ENCODE measurements at places on chromosomes 4 and X. TPM values are rescaled to one million over a fixed set of nuclear protein-coding genes. Genes with fewer than 3 reads are reported as not detected.

The PIR gene
- total RNA-seq, result 42.1 TPM

DNA sequence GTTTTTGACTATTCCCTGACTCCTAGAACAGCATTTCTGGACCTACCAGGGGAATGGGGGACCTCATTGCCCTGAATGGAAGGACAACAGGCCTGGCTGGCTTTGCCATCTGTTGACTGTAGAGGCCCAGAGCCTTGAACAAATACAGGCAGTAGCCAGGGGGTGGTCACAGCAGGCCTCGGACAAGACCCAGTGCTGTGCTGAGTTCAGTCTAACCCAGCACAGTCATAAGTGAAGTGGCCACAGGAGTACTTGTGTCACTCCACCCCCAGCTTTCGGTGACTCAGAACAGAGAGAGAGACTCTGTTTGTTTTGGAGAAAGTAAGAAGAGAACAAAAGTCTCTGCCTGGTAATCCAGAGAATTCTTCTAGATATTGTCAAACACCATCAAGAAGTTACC is 310.0 kb downstream of the PRR32 start:
- DNase-seq, result no peak

DNA sequence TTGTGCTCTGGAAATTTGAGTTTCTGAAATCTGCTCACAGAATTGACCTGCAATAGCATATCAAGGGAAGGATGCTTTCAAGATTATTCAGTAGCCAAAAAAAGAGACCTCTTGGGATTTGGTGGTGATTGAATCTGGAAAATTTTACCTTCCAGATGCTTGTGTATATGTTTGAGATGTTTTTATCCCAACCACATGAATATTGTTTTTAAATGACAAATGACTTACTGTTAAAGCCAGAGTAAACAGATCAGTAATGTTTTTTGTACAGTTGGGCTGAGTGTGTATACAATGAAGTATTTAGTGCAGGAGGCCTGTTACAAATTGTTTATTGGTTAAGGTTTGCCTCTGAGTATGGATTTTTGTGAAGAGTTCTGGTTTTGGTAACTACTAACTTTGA is 126.5 kb downstream of the CBR4 start:
- DNase-seq, result no peak

The PAGE2 gene
- total RNA-seq, result not detected

The UGT2A3 gene
- 45.2 TPM for total RNA-seq

The DCK gene
- total RNA-seq, result 3.2 TPM

- DNase-seq, result no peak
These were observed 3.5 kb upstream of the ZFP92 start for GRCh38 chrX:153407736-153408135.

DNA sequence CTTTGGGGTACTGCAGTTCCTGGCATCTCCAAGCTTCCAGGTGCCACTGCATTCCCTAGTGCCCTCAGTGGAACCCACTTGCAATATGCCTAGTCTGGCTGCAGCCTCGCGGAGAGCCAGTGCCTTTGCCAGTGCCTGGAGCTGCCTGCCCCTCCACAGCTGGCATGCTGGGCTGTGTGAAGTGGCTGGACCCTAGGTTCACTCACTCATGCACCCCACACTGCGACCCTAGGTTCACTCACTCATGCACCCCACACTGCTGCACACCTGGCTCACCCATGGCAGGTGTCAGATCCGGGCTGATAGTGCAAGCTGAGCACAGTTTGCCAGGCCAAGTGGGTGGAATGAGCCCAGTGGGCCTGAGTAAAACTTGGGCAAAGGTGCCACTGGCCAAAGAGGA is 253.0 kb upstream of the NDST4 start:
- no peak for DNase-seq

DNA sequence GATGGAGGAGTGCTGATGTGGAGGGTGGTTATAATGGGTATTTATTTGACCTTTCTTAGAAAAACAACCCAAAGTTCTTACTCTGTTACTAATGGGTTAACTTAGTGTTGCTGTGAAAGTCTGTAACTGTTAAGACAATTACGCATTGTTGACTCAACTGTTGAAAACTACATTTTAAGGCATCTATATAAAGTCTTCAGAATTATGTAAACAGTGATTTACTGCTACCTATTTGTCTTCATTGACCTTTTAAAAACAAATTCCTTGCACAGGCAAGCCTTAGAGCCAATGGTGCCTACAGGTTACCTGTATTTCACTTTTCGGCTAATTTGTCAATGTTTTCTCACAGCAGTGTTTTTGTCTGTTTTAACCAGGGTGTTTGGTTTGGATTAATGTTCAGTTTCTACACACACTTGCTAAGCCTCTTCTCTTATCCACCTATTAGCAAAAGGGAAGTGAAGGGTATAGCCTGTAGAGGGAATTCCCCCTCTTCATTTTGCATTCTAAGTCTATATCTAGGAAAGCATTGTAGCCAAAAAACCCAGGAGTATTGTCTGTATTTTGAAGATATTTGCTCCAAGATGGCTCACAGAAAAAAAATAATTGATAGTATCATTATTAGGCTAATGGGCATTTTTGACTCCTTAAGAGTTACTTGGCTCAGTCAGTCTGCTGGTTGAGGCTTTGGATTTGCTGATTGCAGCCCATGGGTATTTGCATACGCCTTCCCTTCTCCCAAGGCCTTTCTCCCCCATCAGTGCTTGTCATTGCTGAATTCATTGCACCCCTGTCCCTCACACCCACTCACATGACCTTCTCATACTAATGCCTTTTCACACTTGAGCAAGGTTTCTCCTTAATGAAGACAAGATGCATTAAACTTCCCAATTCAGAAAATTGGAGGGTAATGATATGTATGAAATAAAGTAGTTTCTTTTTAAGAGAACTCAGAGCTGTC is 30.5 kb downstream of the AFF1 start:
- no peak for DNase-seq

- DNase-seq, result no peak
These were observed 98.5 kb upstream of the ELOVL6 start for GRCh38 chr4:110296892-110297291.

DNA sequence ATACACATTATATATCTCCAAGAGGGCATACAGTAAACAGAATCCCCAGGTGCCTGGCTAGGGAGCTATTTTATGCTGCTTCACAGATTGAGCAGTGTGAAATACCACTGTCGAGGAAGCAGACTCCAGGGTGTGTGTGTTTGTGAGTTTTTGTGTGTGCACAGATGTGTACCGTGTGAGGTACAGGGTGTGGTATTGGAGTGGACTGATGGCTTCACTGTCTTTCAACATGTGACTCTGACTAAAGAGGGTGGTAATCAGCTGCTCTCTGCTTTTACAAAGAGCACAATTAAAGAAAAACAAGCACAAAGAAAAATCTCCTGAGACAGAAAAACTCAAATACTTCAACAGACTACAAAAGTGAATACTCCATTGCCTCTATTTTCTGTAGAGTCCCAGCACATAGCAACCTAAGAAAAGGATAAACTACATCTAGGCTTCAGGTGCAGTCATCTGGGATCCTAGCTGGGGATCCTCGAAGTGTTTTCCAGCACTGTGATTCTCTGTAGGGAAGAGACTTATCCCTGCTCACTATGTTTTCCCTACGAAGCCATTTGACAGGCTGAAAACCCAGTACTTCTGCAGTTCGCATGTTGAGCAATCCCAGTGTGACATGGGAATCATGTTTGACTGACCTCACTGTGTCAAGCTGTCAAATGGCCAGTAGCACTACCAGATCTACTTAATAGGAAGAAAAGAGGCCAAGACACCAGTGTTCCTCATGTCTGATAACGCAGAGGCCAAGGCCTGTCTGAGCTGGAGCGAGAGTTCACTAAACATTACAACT is 100.3 kb downstream of the CDS1 start:
- no peak for DNase-seq

The SSX1 gene
- total RNA-seq, result not detected

The TLR7 gene
- 0.12 TPM for total RNA-seq

DNA sequence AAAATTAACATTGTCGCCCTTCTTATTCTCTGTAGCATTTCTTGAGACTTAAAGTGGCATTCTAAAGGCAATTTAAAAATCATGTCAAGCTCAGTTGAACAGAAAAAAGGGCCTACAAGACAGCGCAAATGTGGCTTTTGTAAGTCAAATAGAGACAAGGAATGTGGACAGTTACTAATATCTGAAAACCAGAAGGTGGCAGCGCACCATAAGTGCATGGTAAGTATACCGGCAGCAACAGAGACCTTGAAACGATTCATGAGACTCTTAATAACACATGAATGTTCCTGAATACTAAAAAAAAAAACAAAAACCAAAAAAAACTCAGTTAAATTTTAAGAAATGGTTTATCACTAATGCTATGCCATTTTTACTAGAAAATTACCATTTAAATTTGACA is 82.4 kb upstream of the HPRT1 start:
- no peak for DNase-seq

The IRF2 gene
- total RNA-seq, result 29.0 TPM

DNA sequence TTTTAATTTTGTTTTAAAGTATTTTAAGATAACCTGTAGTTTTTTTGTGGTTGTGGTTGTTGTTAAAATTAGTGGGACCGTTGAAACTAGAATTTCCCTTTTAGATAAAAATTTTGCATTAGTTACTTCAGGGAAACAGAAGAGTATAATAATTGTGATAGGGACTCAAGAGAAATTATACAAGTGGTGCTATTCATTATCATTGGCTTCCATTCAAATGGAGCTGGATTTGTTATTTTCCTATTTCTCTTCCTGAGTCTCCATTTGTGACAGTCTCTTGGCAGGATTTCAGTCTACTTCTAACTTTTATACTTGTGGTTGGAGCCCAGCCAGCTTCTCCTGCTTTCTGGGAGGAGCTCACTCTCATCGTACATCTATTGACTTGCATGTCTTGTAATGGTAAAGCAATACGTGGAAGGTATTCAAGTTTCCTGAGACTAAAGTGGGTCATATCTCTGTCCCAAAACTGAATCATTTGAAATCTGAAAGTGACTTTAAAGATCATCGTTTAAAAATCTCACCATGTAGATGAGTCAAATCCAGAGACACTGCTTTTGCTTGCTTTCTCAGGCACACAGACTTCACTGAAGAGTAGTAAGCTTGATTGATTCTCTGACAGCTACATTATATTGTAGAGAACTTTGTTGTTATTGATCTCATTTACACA is 155.8 kb downstream of the RPA4 start:
- DNase-seq, result no peak
